Stimulated activated CD4-positive, alpha-beta T cell treated with anti-CD3 and anti-CD28 coated beads, Interleukin-1b, Interleukin-23, amount 100 ng/mL, for 1 hour (primary cell): ENCODE measurements at places on chromosomes 5 and 9.

- DNase-seq, result no peak
These were observed 159.2 kb downstream of the SMARCA2 start for GRCh38 chr9:2174306-2174705.

GRCh38 chr5:109830955-109831502 lies 141.3 kb downstream of the MAN2A1 start:
- no peak for DNase-seq

DNA sequence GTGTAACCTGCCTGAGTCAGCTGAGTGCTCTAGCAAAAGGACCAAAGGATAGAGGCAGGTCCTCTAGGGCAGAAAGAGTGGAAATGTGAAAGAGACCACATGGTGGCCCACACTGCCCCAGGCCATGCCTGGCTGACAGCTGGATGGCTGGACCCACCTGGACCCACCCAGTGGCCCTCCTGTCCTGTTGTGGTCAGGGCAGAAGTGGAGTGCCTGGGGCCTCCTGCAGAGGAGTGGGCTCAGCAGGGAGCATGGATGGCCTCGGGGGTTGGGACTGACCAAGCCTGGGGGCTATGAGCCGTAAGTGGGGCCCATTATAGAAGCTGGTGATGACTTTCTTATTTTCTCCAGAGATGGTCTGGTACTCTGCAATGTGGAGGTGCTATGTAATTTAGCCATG lies 55.7 kb upstream of the FAM120AOS start:
- DNase-seq, result no peak

DNA sequence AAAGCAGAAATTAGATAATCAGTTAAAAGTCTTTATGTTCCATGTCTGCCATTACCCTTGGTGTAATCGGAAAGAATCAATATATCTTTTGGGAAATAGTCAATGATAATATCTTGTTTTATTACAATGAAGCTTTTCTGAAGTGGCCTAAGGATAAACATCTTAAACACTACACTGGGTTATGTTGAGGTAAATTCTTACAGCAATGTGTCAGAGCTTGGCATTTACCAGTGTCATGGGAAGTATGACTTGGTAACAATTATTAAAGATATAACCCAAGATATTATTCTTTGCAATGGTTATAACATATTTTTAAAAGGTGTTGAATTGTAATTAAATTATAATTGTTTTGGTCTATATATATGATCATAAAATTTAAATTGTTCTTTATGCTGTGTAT lies 84.7 kb downstream of the CFAP95 start:
- DNase-seq, result no peak

GRCh38 chr5:118924006-118924389 lies 64.3 kb downstream of the DTWD2 start:
- DNase-seq, result no peak

DNA sequence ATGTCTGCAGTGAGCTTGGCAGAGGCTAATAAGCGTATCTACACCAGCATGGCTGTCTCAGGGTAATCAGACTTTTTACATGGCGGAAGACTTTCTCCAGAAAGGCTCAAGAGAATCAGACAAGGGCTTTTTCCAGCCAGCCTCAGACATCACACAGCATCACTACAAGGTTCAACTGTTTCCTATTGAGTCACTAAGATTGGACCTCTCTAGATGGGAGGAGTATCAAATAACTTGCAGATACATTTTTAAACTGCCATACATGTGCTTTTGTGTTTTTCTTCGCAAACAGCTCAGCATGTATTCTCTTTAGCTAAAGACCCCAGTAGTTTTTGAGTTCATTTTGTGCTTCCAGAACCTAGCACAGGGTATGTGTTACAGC lies 22.9 kb upstream of the PIK3R1 start:
- DNase-seq, result no peak
